ENCODE measurements at places on chromosomes 5 and 9.

DNA sequence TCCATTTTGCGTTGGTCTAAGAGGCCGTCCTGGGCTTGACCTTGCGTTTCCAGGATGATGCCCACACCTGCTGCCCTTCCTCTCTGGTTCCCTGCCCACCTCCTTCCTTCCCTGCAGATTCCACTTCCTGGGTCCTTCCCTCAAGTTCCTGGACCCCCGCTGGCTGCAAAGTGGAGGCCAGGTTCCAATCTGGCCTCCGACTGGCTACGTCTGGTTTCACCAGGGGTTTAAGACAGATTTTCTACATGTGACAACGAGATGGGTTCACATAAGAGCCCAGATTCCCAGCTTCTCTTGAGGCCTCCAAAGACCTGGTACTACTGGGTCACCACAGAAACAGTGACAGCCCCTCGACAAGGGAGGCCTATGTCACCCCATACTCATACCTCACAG, 2.1 kb downstream of the MGAT4B start:
- no peak for DNase-seq

DNA sequence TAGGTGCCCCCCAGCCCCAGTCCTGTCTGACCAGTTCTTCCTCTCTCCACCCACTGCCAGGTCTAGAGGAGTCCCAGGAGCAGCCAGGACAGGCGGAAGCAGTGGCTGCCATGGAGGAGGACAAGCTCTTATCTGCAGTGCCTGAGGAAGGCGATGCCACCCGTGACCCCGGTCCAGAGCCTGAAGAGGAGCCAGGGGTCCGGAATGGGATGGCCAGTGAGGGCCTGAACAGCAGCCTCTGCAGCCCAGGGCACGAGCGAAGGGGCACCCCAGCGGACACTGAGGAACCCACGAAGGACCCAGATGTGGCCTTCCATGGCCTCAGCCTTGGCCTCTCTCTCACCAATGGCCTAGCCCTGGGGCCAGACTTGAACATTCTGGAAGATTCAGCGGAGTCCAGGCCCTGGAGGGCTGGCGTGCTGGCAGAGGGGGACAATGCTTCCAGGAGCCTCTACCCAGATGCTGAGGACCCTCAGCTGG, 13.8 kb downstream of the PSD2 start:
- DNase-seq, result no peak

- DNase-seq, result no peak
These were observed 1.1 kb downstream of the PPIC start for GRCh38 chr5:123035360-123035917.

- no peak for DNase-seq
These were observed 396.5 kb downstream of the ZNF608 start for GRCh38 chr5:124349931-124350330.

DNA sequence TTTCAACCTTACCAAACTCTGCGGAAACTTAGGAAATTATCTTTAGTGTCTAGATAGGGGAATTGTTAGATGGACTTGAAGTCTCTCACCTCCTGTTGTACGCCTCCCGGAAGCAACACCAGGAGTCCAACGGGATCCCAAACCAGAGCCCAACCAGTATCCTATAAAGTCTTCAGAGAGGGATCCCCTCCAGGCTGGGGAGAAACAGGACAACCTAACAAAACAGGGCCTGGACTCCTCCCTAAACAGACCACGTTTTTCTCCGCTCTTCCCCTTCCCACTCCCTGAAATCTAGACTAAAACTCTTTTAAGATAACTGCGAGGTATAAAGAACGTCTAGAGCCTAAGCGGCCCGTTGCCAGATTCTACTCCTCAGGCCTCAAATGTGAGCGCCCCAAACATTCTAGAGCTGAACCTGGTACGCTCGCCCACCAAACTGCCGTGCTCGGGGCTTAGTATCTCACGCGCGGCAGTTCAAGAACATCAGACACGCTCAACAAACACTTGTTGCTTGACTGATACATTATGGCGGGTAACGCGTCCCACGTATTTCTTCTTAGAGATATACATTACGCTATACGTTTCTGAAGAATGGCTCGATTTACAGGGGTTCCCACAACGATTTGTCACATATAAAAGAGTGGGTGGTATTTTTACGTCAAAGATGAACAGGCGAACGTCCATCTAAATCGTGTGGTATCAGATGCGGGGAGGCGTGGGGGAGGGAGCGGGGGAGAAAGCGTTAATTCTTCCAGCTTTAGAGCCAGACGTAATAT, 663 bp upstream of the SMIM27 start:
- peak; percentile 62 for DNase-seq

DNA sequence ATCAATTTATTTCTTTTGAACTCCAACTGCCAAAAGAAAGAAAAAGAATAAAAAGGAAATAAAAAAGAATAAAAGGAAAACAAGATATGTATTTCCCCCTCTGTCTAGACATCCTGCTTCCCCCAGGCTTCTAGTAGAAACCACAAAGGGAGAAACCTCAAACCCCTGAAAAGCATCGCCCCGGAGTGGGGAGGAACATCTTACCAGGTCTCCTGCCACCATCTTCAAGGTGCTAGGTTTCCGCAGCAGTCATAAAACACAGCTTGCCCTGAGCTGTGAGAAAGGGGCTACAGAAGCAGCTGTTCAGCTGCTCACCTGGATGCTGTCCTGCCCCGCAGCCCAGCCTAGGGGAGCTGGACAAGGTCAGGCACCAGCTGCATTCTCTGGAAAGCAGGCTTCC, 487.7 kb downstream of the GADD45G start:
- DNase-seq, result no peak

GRCh38 chr9:136112541-136112940, 6.1 kb downstream of the TMEM250 start:
- no peak for DNase-seq

DNA sequence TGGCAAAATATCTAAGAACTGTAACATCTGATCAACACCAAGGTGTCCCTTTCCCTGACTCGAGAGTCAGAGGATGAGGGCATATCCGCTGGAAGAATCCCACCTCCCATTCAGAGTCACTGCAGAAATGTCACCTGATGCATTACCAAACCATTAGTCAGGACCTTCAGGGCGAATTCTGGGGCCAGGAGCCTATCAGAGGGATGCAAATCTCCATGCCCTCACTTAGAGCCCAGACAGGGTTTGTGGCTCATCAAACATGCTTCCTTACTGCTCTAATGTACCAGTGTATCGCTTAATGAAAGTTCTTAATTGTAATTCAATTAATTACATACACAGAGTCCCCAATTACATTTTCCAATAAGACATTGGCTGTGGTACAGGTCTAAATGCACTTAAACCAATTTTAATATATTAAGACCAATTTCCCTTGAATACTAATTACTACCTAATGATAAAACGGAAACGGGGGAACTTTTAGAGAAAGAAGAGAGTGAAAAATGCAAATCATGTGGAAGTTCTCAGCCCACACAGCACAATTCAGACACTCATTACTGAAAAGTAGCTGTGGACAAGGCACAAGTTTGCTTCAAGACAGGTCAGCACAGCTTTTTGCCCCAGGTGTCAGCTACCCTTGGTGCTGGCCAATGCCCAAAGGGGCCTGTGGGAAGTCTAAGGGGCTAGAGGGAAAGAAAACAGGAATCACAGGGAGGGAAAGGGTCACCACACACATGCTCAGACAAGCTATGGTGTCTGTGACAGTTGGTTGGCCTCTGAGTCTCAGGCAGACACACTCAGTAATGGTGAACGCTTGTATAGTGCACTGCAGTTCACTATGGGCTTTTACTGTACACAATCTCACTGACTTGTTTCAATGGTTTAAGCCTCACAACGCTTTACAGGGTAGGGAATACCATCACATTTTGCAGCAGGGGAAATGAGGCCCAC, 211.6 kb downstream of the MAPKAP1 start:
- no peak for DNase-seq

- DNase-seq, result no peak
These were observed 71.2 kb upstream of the FREM1 start for GRCh38 chr9:14981291-14981950.

DNA sequence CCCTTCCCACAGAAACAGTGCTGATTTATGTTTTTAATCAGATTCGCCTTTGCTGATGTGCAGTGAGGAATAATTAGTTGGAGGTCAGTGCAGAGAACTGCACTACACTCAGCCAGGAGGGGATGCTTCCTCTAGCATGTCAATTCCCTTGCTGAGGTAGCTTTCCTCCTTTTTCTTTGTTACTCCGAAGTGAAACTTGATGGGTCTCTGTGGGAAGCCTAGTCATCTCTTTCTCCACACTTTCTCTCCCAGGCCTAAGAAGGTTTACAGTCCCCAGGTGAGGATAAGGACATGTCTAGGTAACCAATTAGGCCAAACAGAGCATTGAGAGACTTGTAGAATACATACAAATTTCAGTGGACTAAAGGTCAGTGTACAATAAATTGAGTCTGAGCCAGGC, 461.8 kb downstream of the KIF4B start:
- DNase-seq, result no peak

GRCh38 chr9:115941561-115942315, 211.9 kb upstream of the PAPPA start:
- DNase-seq, result no peak

GRCh38 chr5:14410394-14411201, 171.0 kb upstream of the OTULINL start:
- DNase-seq, result no peak

DNA sequence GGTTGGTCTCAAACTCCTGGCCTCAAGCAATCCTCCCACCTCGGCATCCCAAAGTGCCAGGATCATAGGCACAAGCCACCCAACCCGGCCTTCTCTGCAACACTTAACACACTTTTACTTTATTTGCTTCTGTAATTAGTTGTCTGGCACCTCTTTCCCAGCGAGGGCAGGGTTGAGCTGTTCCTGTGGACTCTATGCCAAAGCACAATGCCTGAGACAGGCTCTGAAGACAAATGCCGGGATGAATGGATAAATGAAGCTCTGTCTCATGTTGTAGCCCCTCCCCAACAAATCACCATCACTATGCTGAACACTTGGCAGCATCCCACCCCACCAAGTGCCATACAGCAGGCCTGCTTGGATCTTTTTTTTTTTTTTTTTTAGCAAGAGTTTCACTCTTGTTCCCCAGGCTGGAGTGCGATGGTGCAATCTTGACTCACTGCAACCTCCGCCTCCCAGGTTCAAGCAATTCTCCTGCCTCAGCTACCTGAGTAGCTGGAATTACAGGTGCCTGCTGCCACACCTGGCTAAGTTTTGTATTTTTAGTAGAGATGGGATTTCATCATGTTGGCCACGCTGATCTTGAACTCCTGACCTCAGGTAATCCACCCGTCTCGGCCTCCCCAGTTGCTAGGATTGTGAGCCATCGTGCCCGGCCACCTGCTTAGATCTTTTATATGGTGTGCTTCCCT, 21.3 kb downstream of the GPX3 start:
- no peak for DNase-seq

DNA sequence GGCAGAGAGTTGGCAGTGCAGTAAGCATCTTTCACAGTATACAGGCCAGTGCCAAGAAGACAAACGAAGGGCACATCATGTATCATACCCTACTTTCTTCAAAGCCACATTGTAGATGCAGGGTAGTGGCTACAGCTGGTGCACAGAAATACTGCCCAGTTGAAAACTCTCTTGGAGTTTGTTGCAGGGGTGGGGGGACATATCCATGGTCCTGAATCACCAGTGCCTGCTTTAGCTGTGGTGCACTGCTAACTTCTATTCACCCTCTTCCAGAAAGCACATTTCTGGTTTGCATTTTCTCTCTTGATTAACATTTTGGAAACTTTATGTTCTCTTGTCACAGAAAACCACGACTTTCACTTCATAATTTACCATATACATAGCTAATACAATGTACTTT, 196.6 kb downstream of the PAPPA start:
- DNase-seq, result no peak

- no peak for DNase-seq
These were observed 54.1 kb downstream of the USP20 start for GRCh38 chr9:129889122-129889940.

GRCh38 chr9:89522261-89522958, 24.5 kb upstream of the SEMA4D start:
- DNase-seq, result no peak

All from NCI-H1092 (cell line).